ENCODE measurements at places on chromosomes 6 and 20.
A peak's percentile ranks its signal among the peaks of the same experiment; 100 is the strongest.

- DNase-seq: no peak
Observed at GRCh38 chr6:87118054-87118453, 23.1 kb upstream of the CGA start.

DNA sequence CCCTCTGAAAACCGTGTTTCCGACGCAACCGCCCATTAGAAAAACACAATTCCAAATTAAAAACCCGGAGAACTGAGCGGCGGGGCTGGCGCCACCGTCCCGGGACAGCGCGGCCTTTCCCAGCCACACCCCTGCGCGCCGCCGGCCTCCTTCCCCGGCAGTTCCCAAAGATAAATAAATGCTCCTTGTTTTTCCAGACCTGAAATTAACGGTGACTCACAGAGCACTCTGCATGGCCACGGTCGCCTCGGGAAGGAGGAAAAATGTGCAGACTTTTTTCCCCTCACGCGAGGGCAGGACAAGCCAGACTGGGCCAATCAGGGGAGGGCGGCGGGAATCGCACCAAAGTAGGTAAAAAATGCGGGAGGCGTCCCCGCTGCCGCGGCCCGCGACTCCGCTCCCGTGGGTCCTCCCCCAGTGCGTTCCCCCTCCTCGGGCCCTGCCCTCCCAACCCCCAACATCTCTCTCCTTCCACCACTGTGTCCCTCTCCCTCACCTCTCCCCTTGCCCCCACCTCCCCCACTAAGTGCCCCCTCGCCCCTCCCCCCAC is 828 bp upstream of the DSTN start:
- no peak for DNase-seq

DNA sequence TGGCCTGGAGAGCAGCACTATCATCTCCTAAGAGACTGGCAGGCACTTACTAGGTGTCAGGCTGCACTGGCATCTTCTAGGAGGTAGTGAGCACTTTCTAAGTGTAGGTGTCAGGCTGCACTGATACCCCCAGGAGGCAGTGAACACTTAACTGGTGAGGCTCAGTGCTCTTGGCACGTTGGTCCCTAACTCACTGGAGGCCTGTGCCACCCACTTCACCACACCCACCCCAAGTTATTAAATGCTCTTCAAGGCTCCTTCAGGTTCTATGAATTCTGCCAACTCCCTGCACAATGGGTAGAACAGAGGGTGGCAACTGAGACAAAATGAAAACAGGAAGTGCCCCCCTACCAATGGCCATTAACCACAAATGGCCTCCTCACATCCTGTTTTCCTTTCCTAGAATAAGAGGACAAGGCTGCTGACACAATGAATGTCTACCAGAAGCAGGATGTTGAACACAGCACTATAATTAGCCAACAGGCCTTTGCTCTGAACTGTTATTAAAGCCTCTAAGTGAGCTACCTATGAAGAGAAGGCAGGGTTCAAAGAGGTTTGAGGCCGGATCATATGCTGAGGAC is 29.4 kb downstream of the NCOA5 start:
- no peak for DNase-seq

DNA sequence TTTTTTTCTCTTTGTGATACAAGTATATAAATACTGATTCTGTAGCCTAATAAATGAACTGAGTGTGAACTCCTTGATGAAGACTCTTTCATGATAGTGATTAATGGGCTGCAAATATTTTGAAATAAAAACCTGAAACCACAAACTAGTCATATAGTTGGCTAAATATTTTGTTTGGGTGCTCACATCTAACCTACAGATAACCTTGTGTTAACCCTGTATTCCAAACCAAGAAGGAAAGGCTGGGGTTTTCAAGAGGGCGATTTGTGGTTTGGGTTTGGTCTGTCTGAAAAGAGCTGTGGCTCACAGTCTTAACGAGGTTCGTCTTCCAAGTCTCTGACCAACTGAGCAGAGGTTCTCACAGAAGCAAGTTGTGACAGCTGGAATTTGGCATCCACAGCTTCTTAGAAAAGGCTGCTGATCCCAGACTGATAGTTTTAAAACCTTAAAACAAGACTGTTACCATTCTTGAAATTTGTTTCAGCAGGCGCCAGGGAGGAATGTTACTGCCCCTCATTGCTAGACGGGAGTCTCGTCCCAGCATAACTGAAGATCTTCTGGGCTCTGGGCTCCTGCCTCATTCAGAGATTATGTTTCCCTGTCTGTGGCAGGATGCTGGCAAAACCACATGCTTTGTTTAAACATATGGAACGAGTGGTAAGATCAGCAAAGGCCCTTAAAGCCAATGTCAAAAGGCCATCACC is 736.4 kb upstream of the MARCKS start:
- no peak for DNase-seq

DNA sequence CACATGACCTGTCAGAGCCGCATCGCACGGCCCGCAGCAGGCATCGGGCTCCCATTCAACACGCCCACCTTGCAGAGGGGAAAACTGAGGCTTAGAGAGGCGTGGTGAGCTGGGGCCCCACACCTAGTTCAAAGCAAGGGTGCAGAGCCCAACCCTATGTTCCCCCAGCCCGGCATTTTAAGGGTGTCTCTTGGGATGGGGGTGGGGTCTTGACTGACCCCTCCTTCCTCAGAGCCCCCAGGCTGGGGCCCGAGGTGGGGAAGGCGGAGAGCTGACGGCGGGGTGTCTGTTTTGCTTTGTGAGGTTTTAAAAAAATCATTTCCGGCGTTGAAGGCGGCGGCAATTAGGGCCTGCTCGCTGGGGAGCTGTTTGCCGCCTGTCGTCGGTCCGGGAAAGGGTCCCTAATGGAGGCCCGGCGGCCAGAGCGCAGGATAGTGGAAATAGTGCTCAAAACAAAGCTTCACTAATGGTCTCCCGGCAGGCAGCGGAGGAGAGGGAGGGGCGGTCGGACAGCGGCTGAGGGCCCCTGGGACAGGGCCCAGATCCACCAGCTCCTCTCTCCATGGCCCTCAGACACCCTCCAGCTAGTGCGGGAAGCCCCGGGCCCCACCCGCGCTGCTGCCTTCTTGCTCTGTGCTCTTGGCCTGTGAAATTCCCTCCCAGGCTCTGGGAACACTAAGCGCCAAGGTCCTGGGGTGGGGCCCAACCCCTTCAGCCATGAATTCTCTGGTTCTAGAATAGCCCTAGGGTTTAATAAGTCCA is 11.9 kb downstream of the VSTM2L start:
- peak; percentile 54 for DNase-seq

DNA sequence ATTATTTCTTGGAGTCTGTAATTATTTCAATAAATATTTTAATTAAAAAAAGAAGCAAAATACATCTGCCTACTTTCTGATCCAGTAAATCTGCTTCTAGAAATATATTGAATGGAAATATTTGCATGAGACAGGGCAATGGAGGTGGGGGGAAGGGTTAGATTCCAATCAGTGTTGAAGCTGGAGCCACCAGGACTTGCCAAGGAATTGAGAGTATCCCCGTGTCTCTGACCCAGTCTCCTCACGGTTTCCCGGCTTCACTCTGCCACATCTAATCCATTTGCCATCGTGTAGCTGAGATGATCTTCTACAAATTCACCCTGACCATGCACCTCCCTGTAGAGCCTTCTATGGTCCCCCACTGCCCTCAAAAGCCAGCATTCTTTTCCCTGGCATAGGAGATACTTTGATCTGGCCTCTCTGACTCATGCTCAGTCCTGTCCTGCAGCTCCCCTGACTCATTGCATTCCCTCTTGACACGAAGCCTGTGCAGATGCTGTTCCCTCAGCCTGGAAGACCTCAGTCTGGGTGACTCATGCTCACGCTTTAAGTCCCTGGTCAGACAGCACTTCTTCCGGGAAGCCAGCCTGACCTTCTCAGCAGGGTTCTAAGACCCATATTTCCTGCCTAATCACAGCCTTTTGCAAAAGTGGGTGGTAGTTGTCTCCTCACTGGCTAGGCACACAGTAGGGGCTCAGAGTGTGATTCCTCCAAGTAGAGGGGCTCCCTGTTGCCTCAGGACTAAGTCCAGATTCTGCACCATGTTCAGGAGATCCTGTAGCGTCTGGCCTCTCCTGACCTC is 23.0 kb upstream of the FKBP1A start:
- no peak for DNase-seq
